ENCODE measurements at places on chromosomes 11 and 22.

DNA sequence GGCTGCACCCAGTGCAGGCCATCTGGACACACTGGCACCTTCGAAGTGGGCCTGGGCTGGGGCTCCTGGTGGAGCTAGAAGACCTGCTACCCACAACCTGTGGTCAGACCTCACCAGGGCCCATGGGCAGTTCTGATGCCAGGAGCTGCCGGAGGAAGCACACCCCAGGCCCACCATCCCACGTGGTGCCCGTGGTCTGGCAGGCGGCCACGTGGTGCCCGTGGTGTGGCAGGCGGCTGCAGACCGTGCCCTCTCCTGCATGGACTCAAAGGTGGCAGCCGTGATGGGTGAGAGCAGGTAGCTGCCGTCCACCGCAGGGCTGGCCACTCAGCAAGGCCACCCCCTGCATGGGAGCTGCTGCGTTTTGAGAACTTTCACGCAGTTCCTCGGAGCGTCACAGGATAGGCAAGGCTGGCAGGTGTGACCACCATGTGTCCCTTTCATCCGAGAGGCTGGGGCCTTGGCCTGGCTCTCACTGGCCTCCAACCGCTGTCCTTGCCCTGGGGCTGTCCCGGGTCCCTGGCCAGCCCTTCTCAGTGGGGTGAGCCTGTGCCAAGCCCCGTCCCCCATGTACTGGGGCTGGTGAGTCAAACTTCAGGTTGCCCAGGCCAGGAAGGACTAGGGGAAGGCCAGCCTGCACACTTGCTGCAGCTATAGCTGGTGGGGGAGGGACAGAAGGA, 3.9 kb upstream of the IL17REL start:
- DNase-seq, result no peak

GRCh38 chr22:21915624-21916308, 36.9 kb downstream of the PPM1F start:
- no peak for DNase-seq

DNA sequence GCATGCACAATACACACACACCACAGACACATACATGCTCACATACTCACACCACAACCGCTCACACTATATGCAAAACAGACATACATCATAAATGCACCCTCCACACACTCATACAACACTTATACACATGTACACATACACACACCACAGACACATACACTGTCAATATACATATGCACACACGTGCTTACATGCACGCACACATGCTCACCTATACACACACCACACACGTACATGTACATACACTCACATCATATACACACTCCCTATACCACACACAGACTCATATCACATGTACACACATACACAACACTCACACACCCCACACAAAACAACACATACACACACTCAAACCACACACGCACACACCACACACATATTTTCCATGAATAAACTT, 885.3 kb downstream of the TBC1D22A start:
- DNase-seq, result no peak

GRCh38 chr11:83449338-83449913, 163.3 kb upstream of the CCDC90B start:
- no peak for DNase-seq

DNA sequence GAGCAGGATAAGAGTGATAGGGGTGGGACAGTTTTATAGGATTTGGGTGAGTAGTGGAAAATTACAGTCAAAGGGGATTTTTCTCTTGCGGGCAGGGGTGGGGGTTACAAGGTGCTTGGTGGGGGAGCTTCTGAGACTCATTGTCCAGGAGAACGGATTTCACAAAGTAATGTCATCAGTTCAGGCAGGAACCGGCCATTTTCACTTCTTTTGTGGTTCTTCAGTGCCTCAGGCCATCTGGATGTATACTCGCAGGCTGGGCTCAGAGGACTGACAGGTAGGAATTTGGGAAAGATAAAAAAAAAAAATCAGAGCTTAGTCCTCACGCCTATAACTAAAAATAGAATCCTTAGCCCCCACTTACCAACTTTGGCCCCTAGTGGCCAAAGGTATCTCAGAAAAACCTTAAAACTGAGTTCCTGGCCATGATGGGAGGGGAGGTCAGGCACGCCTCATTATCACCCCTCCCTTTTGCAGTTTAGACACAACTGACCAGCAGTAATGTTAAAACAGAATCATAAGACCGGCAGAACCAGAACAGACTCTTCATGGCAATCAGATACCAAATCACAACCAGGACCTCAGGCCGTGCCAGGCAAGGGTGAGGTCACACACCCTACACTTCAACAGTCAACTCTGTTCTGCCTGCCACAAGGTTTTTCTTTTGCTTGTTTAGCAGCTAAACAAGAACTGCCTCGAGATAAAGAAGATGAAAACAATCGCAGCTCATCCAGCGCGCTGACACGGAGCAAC, 8.9 kb upstream of the APOBEC3G start:
- DNase-seq, result no peak

GRCh38 chr11:131717616-131718015, 347.2 kb downstream of the NTM start:
- DNase-seq, result no peak

DNA sequence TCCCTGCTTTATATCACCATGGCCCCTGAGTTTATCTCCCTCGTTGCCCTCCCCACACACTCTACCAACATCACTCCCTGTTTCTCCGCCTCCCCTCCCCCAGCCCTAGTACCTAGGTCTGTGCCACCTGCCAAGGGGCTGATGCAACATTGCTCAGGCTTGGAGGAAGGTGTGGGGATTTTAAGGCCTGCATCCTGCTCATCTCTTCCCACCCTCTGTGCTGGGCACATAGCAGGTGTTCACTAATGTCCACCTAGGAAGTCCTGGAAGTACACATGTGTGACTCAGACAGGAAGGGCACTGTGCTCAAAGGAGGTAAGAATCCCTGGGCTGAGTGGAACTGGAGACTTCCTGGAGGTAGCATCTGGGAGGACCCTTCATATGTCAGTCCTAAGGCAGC, 37.0 kb downstream of the PDE2A start:
- no peak for DNase-seq

GRCh38 chr11:113701491-113701890, 4.6 kb downstream of the TMPRSS5 start:
- DNase-seq, result no peak

DNA sequence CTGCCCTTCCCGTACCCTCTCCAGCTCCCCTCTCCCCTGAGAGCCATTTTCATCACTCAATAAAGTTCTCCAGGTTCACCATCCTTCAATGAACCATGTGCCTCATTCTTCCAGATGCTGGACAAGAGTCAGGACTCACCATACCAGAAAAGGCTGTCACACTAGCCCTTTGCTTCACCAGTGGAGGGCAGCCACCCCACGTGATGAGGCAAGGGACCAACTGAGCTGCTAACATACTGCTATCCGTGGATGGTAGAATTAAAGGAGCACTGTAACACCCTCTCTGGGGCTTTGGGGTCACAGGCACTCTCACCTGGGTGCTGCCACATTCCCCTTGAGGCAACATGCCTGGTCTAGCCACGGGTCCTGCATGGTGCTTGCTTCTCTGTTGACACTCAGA, 13.1 kb upstream of the OR5I1 start:
- no peak for DNase-seq

DNA sequence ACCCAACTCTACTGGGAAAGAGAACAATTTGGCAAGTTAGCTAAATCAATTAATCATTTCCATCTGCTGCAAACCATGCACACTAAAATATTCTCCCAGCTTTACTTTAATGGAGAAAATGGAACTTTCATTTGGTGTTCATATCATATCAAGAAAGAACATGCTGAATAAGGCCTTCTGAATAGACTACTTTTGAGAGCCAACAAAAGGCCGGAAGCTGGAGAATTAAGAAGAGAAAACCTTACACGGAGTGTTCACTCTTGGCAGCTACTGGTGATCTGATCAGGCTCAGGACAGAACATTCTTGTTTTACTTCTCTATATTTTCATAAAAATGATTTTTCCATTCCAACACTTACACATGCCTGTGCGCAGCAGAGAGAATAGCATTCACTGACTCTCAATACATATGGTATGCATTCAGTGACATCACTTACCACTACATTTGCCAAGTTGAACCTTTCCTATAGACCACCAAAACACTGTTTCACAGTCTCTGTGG, 165.3 kb downstream of the TTC28 start:
- DNase-seq, result no peak

- no peak for DNase-seq
These were observed 20.4 kb downstream of the ADAMTS8 start for GRCh38 chr11:130407978-130408377.

- DNase-seq, result no peak
These were observed 44.2 kb upstream of the ADSL start for GRCh38 chr22:40302149-40302548.

DNA sequence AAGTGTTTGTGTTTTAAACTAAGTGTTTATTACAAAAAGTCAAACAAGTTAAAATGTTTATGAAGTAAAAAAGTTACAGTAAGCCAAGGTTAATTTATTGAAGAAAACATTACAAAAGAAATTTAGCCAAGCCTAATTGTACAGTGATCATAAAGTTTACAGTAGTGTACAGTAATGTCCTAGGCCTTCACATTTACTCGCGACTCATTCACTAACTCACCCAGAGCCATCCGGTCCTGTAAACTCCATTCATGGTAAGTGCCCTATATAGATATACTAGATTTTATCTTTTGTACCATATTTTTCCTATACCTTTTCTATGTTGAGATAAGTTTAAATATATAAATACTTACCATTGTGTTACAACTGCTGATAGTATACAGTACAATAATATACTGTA, 481.8 kb upstream of the TENM4 start:
- DNase-seq, result no peak

DNA sequence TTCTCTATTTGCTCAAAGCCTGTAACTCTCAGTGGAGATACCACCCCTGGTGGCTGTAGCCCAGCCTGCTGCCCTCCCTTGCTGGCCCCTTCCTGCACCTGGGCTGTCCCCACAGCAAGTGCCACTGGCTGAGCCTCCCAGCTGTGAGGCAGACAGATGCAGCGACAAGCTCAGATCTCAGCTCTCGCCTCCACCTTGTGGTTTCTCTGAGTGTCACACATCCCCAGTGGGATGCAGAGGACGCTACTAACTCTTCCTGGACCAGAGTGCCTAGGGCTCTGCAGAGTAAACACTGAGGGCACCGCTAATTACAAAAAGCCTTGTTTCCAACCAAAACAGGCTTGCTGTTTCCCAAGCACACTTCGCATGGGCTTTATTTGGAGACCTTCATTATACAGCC, 8.9 kb downstream of the YPEL1 start:
- DNase-seq, result peak; percentile 55

DNA sequence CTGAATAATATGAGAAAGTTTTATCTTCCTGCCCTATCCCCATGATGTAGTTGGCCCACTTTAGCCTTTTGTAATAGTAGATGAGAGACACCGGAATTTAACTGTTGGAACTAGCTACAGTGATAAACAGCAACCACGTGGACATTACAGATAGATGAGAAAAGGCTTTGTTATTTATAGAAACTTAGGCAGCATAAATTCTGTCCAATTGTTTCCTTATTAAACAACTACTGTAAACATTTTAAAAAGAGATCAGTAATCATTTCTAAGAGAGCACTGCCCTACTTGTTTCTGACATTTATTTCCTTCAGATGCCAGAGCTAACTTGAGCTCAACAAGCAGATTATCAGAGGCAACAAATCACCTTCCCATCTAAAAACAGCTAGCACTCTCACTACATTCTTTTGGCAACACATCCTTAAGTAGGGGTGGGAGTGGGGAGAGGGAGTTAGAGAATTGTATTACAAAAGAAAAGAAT, 63.1 kb downstream of the SOX6 start:
- DNase-seq, result no peak

DNA sequence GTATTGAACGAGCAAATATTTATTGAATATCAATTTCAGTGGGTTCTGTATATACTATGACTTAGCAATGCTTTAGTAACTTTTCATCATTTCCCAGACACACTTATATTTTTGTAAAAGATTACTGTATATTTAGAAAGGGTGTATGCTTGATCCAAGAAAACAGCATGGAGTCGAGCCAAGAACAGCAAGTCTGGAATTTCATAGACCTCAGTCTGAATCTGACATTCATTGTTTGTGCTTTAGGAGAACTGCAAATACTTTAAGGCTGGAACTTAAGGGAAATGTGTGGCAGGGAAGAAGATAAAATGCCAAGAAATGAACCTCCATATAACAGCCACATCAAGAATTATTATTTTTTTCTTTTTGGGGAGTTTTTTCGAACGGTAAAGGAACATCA, 1156.8 kb downstream of the LRRC4C start:
- DNase-seq, result no peak

GRCh38 chr22:29388759-29389090, 355 bp upstream of the AP1B1 start:
- DNase-seq, result no peak

GRCh38 chr11:7306900-7307299, 55.2 kb downstream of the SYT9 start:
- no peak for DNase-seq

GRCh38 chr11:125787827-125788226, at the start of gene PATE3:
Gene PATE3 (plus strand): TSS chr11:125788127. CDS start chr11:125788152, 25 bp downstream.
- no peak for DNase-seq

GRCh38 chr11:63889344-63889743, 27.6 kb downstream of the RCOR2 start:
- DNase-seq, result no peak

DNA sequence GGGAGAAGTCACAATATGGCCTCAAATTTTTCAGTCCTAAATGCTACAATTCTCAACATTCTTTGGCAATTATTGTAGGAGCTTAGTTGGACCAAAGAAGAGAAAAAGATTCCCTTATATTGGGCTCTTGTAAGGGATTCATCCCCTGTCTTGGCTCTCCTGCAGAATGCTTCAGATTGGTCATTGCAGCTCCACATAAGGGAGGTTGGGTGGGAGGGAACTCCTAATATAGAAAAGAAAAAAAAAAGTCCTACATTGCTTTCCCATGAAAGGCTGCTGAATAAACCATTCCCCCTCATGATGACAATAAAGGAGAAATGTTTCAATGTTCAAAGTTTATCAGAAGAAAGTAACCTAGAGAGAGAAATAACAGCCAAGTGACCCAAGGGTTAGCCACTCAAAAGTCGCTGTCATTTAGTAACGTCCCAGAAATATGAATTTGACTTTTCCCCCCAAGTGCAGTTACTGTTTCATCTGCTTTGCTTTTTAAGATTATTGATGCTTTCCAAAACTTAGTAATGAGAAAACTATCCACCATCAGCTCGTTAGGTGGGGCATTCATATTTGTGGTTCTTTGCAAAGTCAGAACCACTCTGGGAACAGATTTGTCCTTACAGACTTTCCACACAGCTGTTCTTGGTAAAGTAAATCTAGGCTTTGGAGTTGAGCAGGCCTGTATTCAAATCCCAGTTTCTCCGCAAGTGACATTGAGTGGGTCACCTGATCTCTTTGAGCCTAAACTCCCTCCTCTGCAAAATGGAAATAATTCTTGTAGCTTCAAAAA, 5.0 kb upstream of the SLC1A2 start:
- DNase-seq, result no peak

DNA sequence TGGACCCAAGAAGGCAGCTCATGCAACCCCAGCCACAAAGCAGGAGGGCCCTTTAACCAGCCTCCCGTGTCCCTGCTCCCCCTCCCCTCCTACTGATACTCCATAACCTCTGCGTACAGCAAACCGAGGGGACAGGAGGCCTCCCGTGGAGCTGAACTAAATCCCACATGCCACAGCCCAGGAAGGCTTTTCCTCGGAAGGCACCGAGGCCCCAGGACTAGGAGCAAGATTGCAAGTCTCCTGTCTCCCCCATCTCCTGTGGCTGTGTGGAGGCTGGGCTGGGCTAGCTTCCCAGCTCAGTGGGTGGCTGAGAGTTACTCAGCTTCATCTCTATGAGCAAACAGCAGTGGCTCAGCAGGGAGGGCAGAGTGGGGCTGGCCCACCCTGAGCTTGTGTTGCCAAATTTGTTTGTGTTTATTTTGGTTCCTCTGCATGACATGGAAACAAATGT, 62.7 kb upstream of the NECTIN1 start:
- DNase-seq, result no peak

- DNase-seq, result no peak
These were observed 65.0 kb downstream of the EFCAB6 start for GRCh38 chr22:43747058-43747457.
